ENCODE measurements at places on chromosomes 12 and 14.

DNA sequence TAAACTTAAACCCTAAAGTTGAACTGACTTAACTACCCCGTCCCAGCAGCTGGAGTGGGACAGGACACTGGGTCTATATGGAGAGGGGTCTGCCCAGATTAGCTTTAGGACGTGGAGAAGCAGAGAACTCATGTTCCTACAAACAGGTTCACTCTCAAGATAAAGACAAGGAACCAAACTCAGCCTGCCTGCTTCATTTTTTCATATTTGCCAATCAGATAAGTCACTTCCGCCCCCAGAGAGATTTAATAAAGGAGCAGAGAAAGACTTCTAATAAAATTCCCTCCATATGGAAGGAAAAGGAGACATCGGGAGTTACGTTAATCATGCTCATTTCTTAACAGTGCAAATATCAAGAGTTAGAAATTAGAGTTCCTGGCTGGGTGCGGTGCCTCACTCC lies 42.2 kb upstream of the TCL1A start:
- no peak overlapping the region for H3K27ac ChIP-seq
- H3K4me1 ChIP-seq = no peaks in the 10 kb centered on the region
- no peak for DNase-seq

DNA sequence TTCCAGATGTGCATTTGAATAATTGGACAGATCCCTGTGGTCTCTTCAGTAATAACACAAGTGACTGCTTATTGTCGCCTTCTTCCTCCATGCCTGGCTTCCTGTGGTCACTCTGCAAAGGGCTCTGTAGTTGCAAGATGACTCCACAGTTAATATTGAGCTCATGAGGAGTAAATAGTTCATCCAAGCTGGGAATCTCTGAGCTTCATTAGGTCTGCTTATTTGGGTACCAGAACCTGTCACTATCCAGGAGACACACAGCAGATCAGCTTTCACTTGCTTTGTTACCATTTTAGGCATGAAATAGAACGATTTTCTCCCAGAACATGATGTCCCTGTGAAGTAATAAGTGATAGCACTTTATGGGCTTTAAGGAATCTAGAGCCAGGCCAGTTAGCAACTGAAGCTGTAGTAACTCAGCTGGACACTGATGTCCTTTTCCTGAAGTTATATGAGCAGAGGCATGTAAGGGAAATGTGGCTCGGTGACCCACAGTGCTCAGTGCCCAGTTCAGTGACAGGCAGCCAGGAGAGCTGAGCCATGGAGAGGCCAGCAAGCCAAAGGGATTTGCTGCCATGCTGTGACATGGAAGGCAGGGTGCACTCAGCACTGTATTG lies 50.1 kb downstream of the CRADD start:
- H3K27me3 ChIP-seq = peaks cover 2% of the 10 kb centered on the region
- H3K4me1 ChIP-seq = peaks cover 9% of the 10 kb centered on the region
- DNase-seq = no peak
- no peak overlapping the region for H3K27ac ChIP-seq
- H3K36me3 ChIP-seq = peaks cover 1% of the 10 kb centered on the region

GRCh38 chr12:6966351-6966750 lies 4.1 kb downstream of the PHB2 start:
- H3K27ac ChIP-seq = peak overlapping the region; percentile 70
- H3K4me1 ChIP-seq = peaks cover 48% of the 10 kb centered on the region
- H3K4me3 ChIP-seq = peak overlapping the region; percentile 64
- no peaks in the 10 kb centered on the region for H3K27me3 ChIP-seq
- H3K36me3 ChIP-seq = peaks cover 44% of the 10 kb centered on the region
- DNase-seq = no peak

DNA sequence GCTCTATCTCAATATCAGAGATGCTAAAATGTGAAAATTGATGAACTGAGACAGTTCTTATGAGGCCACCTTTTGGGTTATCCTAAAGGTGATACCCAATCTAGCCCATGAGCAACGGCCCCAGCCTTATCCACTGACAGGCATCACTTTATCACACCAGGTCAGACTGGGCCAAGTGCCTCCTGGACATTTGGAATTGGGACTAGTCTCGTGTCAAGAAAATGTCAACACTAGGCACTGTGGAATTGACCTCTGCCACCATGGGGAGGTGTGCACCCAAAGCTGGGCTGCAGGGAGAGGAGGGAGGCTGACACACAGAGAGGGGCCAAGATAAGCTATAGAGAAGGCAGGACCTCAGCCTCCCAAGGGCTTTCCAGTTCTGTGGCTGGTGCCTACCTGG lies 78.5 kb upstream of the ZFP36L1 start:
- H3K27ac ChIP-seq = no peak overlapping the region
- peaks cover 4% of the 10 kb centered on the region for H3K36me3 ChIP-seq
- H3K4me3 ChIP-seq = no peak overlapping the region
- no peaks in the 10 kb centered on the region for H3K27me3 ChIP-seq
